Glomerular endothelial cell (primary cell): ENCODE measurements at places on chromosomes 2 and 18. TPM values are rescaled to one million over a fixed set of nuclear protein-coding genes. Genes with fewer than 3 reads are reported as not detected.

GRCh38 chr2:197128897-197129296 lies 181.7 kb downstream of the ANKRD44 start:
- no peak for DNase-seq

DNA sequence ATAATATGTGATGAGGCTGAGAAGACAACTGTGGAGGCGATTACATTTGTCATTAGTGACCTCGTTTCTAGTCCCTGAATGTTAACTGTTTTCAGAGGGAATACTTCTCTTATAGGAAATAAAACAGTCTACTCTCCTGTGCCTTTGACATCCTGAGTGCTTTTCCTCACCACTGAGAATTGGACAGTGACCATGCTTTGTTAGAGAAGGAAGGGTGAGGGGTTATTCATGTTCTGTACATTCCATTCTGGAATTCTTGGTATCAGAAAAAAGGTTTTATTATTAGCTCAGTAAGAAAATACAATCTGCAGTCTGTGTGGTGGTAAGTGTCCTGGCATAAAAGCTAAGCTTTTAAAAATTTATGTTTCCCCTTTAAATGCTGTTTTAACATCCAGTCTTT lies 58.8 kb downstream of the PARD3B start:
- DNase-seq, result no peak

GRCh38 chr2:54336977-54337255 lies 80.9 kb upstream of the TSPYL6 start:
- DNase-seq, result no peak

DNA sequence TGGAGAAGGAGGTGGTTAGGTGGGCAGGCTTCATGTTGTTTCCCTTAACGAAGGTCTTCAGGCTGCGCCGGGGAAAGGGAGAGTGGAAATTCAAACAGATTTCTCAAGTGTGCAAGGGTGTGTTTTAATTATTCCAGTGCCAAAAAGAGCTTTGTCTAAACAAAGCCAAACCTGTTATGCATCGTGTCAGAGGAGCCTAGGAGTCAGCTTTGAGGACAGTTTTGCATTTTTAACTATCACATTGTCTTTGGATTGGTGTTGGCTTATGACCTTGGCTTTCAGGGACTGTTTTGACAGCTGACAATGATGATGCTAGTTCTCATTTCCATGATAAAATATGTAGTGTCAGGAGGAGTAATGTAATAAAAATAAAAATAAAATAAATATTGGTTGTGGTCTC lies 144.8 kb downstream of the LDLRAD4 start:
- no peak for DNase-seq

GRCh38 chr2:74975016-74975415 lies 16.6 kb downstream of the POLE4 start:
- DNase-seq, result no peak

DNA sequence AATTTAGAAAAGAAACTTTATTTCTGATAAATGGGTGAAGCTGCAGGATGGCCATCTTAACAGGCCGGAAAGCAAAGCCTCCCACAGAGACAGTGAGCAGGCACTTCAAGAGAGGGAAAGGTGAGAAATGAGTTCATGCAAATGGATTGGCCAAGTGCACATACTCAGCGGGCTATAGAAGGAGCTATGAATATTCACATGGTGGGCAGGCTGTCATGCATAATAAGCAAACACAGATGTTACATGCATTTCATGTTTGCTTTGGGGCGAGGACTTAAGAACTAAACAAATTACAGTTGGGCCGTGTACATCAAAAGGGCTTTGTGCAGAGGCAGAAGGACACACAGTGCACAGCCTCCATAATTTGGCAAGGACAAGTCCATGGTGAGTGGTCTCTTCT lies 69.8 kb upstream of the MAL start:
- DNase-seq, result no peak

GRCh38 chr2:44686561-44686960 lies 254.9 kb upstream of the SIX3 start:
- DNase-seq, result no peak

GRCh38 chr2:120954939-120955338 lies 219.3 kb downstream of the GLI2 start:
- no peak for DNase-seq

GRCh38 chr2:2938481-2938880 lies 439.1 kb downstream of the EIPR1 start:
- DNase-seq, result no peak

GRCh38 chr2:208369091-208369490 lies 37.5 kb upstream of the PTH2R start:
- DNase-seq, result no peak

DNA sequence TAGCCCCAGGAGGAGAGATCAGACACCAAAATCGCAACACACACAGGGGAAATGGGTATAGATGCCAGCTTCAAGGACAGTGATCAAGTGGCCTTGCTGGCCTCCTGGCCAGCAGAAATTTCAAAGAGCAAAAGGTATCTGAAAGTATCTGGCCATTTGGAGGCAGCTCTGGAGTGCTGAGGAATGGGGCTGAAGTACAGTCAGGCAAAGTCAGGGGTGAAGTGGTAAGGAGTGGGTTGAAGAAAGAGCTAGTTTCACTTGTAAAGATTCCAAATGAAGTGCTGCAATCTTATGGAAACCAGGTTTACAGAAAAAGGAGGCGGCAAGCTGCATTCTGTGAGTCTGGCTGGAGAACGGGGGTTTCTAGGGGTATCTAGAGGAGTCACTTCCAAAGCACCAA lies 19.2 kb upstream of the PCBP1 start:
- no peak for DNase-seq

BOLL gene
- total RNA-seq, result not detected in 2 replicates

SERPINB11 gene
- total RNA-seq, result not detected in 2 replicates

COPS8 gene
- total RNA-seq, result 116 and 133 TPM in 2 replicates
